ENCODE measurements at places on chromosomes 6 and 20.

DNA sequence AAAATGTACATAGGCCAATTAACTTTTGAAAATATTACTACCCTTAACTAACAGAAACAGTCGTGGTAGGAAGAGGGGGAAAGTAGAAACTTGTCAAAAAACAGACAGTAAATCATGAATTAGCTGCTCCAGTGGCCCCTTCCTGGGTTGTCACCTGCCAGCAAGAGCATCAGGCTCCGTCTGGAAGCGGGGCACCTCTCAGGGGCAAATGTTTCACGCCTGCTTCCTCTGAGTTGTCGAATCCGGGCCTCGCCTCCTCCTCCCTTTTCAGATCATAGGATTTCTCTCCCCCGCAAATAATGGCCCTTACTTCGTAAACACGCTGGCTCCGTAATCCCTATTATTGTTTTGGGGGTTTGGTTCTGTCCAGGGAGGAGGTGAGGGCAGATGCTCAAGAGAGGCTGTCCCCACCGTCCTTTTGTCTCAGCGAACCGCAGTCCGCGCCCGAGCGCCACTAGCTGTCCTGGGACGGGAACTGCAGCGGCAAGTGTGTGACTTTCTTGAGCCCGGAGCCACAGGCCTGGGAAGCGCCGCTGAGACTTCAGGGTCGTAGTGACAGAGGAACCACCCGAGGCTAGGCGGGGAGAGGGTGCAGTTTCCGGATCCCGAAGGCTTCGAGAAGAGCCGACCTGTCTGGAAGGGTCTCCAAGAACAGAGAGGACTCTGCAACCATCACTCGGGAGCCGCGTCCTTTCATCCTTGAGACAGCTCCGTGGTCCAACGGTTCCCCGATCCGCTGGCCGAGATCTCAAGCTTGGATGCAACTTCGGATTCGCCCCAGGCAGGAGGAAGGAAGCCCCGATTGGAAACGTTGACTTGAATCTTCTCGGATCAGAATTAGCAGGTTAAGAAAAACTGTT, 214.5 kb upstream of the ZNF184 start:
- DNase-seq: no peak
- H3K27ac ChIP-seq: peak overlapping the region; percentile 35
- peak overlapping the region; percentile 38 for H3K4me3 ChIP-seq
- H3K4me1 ChIP-seq: no peaks in the 10 kb centered on the region
- H3K27me3 ChIP-seq: peaks cover 23% of the 10 kb centered on the region
- no peaks in the 10 kb centered on the region for H3K36me3 ChIP-seq

- no peak overlapping the region for H3K27ac ChIP-seq
- no peaks in the 10 kb centered on the region for H3K4me1 ChIP-seq
- H3K4me3 ChIP-seq: no peak overlapping the region
- DNase-seq: no peak
Measured at GRCh38 chr6:61649845-61650244, 636.2 kb downstream of the KHDRBS2 start.

DNA sequence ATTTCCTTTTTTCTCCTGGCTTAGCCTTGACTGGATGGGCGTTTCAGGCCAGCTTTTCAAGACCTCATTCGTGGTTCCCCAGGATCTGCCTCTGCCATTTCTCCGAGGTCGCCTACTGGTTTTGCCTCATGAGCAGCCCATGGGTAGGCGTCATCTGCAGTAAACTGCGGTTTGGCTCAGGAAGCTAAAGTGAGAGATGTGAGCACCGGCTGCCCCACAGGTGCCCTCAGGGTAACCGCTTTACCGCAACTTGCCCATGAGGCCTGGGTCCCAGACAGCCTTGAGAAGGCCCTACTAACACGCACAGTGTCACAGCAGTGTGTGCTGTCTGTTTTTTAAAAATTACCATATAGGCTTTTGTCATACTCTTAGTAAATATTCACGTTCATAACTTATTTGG, 53.4 kb upstream of the TBXT start:
- H3K36me3 ChIP-seq: no peaks in the 10 kb centered on the region
- H3K27me3 ChIP-seq: no peaks in the 10 kb centered on the region

GRCh38 chr6:112349958-112350357, 2.8 kb downstream of the RFPL4B start:
- no peak for DNase-seq
- no peaks in the 10 kb centered on the region for H3K36me3 ChIP-seq
- no peak overlapping the region for H3K27ac ChIP-seq
- H3K27me3 ChIP-seq: no peaks in the 10 kb centered on the region
- no peak overlapping the region for H3K4me3 ChIP-seq

- peaks cover 24% of the 10 kb centered on the region for H3K27me3 ChIP-seq
- H3K36me3 ChIP-seq: no peaks in the 10 kb centered on the region
- H3K27ac ChIP-seq: no peak overlapping the region
- H3K4me1 ChIP-seq: no peaks in the 10 kb centered on the region
- no peak for DNase-seq
Measured at GRCh38 chr20:62416651-62417637, 9.9 kb upstream of the CABLES2 start.

DNA sequence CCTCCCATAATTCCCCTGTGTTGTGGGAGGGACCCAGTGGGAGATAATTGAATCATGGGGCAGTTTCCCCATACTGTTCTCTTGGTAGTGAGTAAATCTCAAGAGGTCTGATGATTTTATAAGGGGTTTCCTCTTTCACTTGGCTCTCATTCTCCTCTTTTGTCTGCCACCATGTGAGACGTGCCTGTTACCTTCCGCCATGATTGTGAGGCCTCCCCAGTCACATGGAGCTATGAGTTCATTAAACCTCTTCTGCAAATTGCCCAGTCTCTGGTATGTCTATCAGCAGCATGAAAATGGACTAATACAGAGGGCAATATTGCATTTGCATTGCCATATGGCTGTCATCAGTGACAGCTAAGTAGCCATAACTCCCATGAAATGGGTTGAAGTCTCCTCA, 63.2 kb downstream of the ZNF217 start:
- H3K4me3 ChIP-seq: no peak overlapping the region
- DNase-seq: no peak
- no peak overlapping the region for H3K27ac ChIP-seq
- no peaks in the 10 kb centered on the region for H3K36me3 ChIP-seq
- H3K27me3 ChIP-seq: peaks cover 6% of the 10 kb centered on the region

DNA sequence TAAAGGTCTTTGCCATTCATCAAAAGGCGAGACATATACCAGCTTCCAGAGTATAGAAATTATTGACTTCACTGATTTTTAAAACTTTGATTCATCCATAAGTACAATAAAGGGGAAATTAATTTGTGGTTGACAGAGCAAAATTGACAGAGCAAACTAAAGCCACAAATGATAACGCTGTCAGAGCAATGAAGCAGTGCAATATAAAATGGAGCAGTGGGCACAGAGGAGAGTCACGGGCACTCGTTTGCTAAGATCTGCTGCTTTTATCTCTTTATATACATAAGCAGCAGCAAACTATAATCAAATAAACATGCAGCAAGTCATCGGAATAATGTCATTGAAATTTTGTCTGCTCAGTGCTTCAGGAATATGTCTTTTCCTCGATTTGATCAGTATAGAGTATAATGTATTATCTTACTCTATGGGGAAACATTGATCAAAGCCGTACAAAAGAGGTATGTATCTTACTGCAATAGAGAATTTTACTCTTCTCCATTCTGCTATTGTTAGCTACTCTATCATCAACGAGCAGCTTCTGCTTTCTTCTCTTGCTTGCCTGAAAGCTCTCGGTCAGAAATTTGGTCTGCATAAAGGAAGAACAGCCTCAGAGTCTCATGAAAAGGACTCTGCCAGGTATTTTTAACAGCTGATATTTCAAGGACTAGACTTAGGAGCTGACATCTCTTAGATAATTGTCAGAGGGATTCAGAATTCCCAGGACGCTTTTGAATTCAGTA, 546.0 kb upstream of the ARID1B start:
- no peaks in the 10 kb centered on the region for H3K4me1 ChIP-seq
- no peaks in the 10 kb centered on the region for H3K27me3 ChIP-seq
- H3K36me3 ChIP-seq: no peaks in the 10 kb centered on the region
- no peak for DNase-seq

DNA sequence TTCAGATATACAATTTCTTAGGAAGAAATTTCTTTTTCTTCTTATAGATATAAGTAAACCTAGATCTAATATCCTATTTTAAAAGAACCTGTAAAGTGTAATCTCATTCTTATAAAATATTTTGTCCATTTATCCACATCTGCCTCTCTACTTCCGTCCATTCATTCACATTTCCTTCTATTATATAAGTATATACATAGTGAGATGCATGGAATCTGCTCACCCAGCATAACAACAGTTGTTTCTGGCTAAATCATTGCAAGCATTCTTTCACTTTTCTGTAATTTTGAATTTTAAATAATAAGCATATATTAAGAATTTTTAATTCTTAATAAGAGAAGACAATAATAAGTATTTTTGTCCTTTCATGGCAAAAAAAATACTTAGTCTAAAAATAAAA, 45.4 kb downstream of the CEP162 start:
- no peak overlapping the region for H3K4me3 ChIP-seq
- H3K27me3 ChIP-seq: no peaks in the 10 kb centered on the region
- H3K36me3 ChIP-seq: no peaks in the 10 kb centered on the region
- no peak overlapping the region for H3K27ac ChIP-seq

GRCh38 chr20:64133951-64134407, 26.6 kb upstream of the NPBWR2 start:
- H3K36me3 ChIP-seq: no peaks in the 10 kb centered on the region
- no peak overlapping the region for H3K4me3 ChIP-seq
- H3K27ac ChIP-seq: no peak overlapping the region
- DNase-seq: no peak
- peaks cover 53% of the 10 kb centered on the region for H3K27me3 ChIP-seq
- no peaks in the 10 kb centered on the region for H3K4me1 ChIP-seq

- H3K4me3 ChIP-seq: no peak overlapping the region
- no peaks in the 10 kb centered on the region for H3K27me3 ChIP-seq
- no peak for DNase-seq
- H3K4me1 ChIP-seq: peaks cover 26% of the 10 kb centered on the region
Measured at GRCh38 chr20:5865604-5866003, 84.7 kb downstream of the TRMT6 start.

GRCh38 chr20:1301031-1301529, 27.9 kb downstream of the SDCBP2 start:
- H3K27ac ChIP-seq: no peak overlapping the region
- H3K4me1 ChIP-seq: peaks cover 9% of the 10 kb centered on the region
- no peak for DNase-seq
- H3K4me3 ChIP-seq: no peak overlapping the region

- no peak overlapping the region for H3K4me3 ChIP-seq
- no peak for DNase-seq
- H3K27me3 ChIP-seq: no peaks in the 10 kb centered on the region
Measured at GRCh38 chr20:43981540-43981939, 66.9 kb downstream of the TOX2 start.

GRCh38 chr6:113120224-113120581, 736.9 kb upstream of the MARCKS start:
- H3K27me3 ChIP-seq: no peaks in the 10 kb centered on the region
- no peak overlapping the region for H3K4me3 ChIP-seq
- no peaks in the 10 kb centered on the region for H3K36me3 ChIP-seq
- peaks cover 4% of the 10 kb centered on the region for H3K4me1 ChIP-seq
- DNase-seq: no peak

GRCh38 chr6:2242311-2242710, 3.1 kb downstream of the GMDS start:
- no peak for DNase-seq
- peaks cover 34% of the 10 kb centered on the region for H3K4me1 ChIP-seq
- peaks cover 52% of the 10 kb centered on the region for H3K27me3 ChIP-seq
- H3K36me3 ChIP-seq: no peaks in the 10 kb centered on the region
- no peak overlapping the region for H3K27ac ChIP-seq

DNA sequence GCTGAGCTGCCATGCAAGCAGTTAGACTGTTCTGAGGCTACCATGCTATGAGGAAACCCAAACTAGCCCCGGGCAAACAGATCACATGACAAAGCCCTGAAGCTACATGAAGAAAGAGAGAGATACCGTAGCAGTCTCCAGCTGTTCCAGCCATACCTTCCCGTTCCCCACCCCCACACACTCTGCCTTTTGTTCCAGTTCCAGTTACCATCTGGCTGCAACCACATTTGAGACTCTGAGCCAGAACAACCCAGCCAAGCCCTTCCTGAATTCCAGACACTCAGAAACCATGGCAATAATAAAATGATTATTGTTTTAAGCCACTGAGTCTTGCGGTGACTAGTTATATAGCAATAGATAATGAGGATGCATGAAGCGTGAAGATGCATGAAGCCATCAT, 28.3 kb downstream of the RIN2 start:
- DNase-seq: no peak
- no peak overlapping the region for H3K4me3 ChIP-seq
- peak overlapping the region; percentile 68 for H3K27ac ChIP-seq
- H3K27me3 ChIP-seq: no peaks in the 10 kb centered on the region

DNA sequence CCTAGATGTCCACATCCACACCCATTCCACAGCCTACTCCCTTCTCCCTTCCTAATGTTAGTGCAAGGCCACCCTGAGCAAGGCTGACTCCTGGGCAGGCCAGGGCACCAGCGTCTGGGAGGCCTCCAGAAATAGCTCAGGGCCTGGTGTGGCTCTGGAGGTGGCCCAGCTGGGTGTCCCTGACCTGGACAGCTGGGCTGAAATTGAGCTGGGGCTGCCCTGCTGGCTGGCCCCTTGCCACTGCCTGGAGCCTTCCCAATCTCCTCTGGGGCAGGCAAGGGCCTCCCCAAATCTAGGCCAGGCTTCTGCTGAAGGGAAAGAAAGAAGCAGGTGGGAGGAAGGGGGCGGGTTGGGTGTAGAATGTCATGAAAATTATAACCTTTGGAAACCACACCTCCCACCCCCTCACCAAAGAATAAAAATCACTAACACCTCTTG, 2.1 kb downstream of the FAM110A start:
- no peak for DNase-seq
- H3K36me3 ChIP-seq: no peaks in the 10 kb centered on the region
- peaks cover 16% of the 10 kb centered on the region for H3K4me1 ChIP-seq
- no peaks in the 10 kb centered on the region for H3K27me3 ChIP-seq

DNA sequence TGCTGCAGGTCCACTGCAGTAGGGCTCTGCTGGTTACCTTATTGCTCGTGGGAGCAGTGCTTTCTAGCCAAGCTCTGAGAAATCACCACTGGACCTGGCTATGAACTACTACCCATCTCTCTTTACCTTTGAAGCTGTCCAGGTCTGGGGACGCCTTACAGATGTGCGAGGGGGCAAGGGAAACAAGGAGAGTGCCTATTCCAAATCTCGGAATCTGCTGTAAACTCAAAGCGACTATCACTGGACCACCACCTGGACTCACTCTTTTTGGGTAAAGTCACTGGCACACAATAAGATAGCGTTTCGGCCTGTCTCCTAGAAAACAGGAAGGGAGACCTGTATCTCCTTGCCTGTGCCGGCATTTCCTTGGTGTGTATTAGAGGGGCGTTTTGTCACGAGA, 5.3 kb downstream of the NRN1 start:
- H3K27me3 ChIP-seq: peaks cover 50% of the 10 kb centered on the region
- no peak for DNase-seq
- peaks cover 26% of the 10 kb centered on the region for H3K4me1 ChIP-seq
- H3K4me3 ChIP-seq: no peak overlapping the region
- H3K36me3 ChIP-seq: no peaks in the 10 kb centered on the region

GRCh38 chr6:80769106-80769505, 662.6 kb downstream of the BCKDHB start:
- no peaks in the 10 kb centered on the region for H3K27me3 ChIP-seq
- no peaks in the 10 kb centered on the region for H3K4me1 ChIP-seq
- DNase-seq: no peak
- no peak overlapping the region for H3K27ac ChIP-seq
- H3K4me3 ChIP-seq: no peak overlapping the region

- no peaks in the 10 kb centered on the region for H3K36me3 ChIP-seq
- peaks cover 6% of the 10 kb centered on the region for H3K4me1 ChIP-seq
- no peak overlapping the region for H3K4me3 ChIP-seq
- H3K27me3 ChIP-seq: no peaks in the 10 kb centered on the region
- H3K27ac ChIP-seq: no peak overlapping the region
Measured at GRCh38 chr6:133644892-133645619, 243.9 kb upstream of the TCF21 start.

Measured in esophagus squamous epithelium (tissue), 5 donors.